ENCODE measurements at places on chromosomes 7 and 10.

- no peak for DNase-seq
These were observed 4.4 kb upstream of the SEPHS1 start for GRCh38 chr10:13352519-13352918.

GRCh38 chr7:73824986-73825385 lies 5.8 kb upstream of the CLDN4 start:
- DNase-seq: no peak

- no peak for DNase-seq
These were observed 60.8 kb downstream of the DLG5 start for GRCh38 chr10:77865580-77866324.

GRCh38 chr7:142626420-142627035 lies 122.7 kb upstream of the PRSS1 start:
- DNase-seq: peak; percentile 87

DNA sequence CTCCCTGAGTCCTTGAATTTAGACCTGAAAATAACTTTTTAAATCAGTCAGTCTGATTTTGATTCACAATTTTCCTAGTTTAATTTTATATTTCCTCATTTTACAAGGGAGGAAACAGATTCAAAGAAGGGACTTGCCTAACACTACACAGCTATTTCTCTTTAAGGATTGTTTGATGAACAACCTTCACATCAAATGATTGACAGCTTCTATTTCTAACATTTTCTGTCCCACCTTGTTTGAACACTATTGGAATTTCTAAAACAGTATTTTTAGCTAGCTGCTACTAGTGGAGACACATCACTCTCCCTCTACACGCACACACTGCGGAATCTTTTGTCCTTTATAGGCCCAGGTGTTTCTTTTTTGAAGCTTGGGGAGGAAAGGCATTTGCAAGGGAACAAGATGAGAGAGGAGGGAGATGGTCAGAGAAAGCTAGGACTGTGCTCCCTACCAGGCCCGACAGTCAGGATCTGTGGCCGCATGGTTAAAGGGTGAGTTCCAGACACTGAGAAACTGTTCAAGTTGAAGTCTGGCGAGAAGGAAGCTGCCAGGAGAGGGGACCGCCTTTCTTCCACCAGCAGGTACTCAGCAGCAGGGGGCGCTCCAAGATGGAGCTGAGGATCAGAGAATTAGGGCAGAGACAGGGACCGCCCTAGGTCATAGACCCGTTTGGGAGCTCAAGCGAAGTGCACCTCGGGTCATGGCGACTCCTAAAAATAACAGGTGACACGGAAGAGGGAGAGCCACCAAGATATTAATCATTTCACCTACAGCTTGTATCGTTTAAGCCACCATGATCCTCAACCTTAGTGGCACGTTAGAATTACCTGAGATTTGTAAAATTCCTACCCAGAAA lies 49.7 kb downstream of the DNAJC12 start:
- DNase-seq: peak; percentile 81

DNA sequence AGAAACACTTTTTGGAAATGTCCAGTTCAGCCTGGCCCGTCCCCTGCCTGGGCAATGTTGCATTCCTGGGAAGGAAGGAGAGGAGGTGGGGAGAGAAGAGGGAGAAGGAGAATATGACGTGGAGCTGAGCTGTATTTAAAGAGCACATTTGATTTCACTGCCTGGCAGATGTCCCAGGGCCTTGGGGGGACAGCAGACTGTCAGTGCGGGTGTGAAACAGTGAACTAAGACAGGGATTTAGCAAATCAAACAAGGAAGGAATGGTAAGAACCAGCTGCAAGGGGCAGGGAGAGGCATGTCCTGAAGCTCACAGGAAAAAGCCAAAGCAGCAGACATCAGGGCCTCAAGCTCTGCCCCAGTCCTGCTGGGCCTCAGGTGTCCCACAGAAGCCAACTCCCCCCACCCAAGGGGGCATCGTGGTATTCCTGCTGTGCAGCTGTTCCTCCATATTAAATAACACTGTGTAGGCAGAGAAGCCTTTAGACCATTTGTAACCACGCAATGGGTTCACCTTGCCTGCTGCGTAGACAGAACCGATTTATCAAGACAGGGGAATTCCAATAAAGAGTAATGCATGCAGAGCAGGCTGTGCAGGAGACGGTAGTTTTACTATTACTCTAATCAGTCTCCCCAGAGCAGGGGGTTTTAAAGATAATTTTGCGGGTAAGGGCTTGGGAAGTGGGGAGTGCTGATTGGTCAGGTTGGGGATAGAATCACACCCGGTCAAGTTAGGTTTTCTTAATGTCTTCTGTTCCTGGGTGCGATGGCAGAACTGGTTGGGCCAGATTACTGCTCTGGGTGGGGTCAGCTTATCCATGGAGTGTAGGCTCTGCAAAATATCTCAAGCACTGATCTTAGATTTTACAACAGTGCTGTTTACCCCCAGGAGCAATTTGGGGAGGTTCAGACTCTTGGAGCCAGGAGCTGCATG lies 18.3 kb downstream of the LEP start:
- DNase-seq: no peak

DNA sequence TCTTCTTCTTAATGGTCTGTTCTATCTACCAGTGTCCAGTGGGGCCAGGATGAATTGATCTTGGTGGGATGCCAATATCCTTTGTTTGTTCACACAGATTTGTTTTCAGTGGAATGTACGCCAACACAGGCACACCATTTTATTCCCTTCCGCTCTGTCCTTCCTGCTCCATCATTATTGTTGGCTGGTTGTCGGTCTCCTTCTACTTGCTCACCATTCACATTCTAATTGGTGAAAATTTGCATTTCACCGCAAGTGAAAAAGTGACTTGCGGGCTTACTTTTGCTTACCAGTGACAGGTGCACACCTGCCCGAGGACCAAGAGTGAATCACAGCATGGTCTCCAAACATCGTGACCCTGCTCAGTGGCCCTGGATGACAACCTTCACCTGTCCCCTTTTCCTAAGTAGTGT lies 148.3 kb downstream of the NOC3L start:
- no peak for DNase-seq

- no peak for DNase-seq
These were observed 3.8 kb downstream of the GRK5 start for GRCh38 chr10:119211176-119211575.

DNA sequence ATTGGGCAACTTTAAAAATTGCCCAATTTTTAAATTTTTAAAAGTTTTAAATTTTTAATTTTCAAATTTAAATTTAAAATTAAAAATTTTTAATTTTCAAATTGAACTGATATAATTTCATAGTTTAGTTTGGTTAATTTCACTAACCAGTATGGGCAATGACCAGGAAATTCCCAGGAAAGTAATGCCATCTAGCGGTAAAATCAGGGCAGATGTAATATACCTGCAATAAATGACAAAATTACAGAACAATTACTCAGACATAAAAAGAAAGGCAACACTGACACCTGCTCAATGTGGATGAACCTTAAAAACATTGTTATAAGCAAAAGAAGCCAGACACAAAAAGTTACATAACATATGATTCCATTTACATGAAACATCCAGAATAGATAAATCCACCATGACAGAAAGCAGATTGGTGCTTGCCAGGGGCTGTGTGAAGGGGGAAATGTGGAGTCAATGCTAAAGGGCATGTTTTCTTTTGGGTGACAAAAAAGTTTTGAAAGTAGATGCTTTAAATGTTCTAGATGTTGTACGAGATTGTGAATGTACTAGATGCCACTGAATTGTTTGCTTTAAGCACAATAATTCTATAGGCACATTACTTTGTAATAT lies 28.6 kb upstream of the SLC16A12 start:
- DNase-seq: peak; percentile 45

DNA sequence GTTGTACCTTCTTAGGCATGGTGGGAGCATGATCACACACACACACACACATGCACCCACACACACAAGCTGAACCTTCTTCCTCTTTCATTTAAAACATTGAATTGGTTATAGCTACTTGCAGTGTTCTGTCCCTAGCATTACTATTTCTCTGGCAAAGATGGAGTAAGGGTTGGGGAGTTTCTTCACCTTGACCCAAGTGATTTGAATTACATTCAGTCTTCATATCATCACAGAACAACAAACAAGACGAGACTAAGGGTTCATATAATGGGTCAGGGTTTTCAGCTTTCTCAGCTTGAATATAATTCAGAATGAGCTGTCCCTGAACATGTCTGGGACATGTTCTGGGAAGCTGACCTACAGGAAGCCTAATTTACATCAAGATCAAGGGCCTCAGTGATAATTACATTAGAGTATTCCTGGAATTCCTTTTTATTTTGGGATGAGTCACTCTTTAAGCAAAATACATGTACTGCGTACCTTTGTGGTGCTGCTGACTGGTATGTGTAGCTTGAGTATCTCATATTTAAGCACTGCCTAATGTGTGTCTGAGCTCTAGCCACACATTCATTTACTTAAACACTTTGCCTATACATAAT lies 213.5 kb upstream of the TMEM229A start:
- no peak for DNase-seq

DNA sequence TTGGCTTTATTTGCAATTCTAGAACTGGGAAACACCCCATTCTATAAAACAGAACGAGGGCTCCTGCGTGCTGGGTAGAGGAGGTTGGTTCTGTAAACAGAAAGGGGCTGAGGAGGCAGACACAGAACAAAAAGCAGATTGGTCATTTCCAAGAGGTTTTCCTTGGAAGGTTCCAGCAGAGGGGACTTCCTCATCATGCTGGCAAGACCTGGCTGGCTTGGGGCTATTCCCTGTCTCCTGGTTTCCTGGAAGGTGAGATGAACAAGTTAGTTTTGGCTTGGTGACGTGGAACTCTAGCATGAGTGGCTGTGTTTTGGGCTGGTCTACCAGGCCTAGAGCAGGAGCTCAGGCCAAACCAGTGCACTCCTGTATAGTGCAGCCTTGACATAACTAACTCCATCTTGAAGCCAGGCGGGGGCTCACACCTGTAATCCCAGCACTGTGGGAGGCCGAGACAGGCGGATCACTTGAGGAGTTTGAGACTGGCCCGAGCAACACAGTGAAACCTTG lies 26.1 kb upstream of the DNAJB6 start:
- DNase-seq: no peak

DNA sequence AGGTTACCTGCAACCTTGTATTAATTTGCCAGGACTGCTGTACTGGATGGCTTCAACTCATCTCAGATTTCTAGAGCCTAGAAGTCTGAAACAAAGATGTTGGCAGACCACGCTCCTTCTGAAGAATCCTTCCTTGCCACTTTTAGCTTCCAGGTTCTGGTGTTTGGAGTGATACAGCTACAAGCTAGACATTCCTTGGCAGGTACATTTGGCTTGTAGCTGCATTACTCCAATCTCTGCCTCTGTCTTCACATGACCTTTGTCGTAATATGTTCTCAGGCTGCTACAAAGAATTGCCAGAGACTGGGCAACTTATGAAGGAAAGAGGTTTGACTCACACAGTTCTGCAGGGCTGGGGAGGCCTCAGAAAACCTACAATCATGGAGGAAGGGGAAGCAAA lies 146.3 kb downstream of the GALNT17 start:
- no peak for DNase-seq

Measured in SK-MEL-5 (cell line).